ENCODE measurements at places on chromosomes 11 and 22. TPM values are rescaled to one million over a fixed set of nuclear protein-coding genes. Genes with fewer than 3 reads are reported as not detected.
A peak's percentile ranks its signal among the peaks of the same experiment; 100 is the strongest.

The GRM5 gene
- 9.2 TPM for total RNA-seq

- peaks cover 18% of the 10 kb centered on the region for H3K4me1 ChIP-seq
- H3K36me3 ChIP-seq = peaks cover 11% of the 10 kb centered on the region
- H3K4me3 ChIP-seq = no peak overlapping the region
- H3K27me3 ChIP-seq = no peaks in the 10 kb centered on the region
- no peak overlapping the region for H3K27ac ChIP-seq
- DNase-seq = no peak
These were observed 15.9 kb upstream of the LRP5 start for GRCh38 chr11:68296344-68297051.

DNA sequence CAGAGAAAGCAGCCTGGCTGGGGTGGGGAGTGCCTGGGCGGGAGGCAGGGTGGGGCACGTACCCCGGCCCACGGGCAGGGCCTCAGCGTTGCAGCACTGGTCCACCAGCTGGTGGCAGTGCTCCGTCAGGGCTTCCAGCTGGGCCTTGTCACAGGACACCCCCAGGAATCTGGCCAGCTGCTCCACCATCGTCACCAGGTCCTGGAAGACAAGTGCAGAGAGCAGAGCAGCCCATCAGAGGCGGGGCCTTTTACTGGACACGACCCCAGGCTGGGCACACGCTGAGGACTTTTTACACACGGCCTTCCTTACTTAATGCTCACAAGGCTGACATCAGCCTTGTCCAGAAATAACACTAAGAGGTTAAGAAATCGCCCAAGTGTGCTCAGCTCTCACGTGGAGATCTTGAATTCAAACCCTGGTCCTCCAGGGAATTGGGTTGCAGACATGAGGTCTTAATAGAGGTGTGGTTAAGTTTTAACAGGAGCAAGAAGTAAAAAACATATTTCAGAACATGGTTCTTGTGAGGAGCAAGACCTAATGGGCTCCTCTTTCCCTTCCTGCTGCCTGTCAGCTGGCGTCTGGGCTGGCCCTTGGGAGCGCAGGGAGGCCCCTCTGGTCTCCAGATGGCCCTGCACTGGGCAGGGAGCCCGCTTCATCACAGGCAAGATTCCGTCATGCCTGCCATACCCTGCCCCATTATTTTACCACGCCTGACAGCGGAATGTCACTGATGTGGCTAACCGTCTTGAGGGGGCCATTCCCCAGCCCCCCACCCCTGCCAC is 17.1 kb upstream of the EFCAB6 start:
- no peaks in the 10 kb centered on the region for H3K4me1 ChIP-seq
- DNase-seq = no peak
- no peaks in the 10 kb centered on the region for H3K27me3 ChIP-seq
- no peak overlapping the region for H3K27ac ChIP-seq
- no peak overlapping the region for H3K4me3 ChIP-seq
- H3K36me3 ChIP-seq = no peaks in the 10 kb centered on the region

- no peaks in the 10 kb centered on the region for H3K36me3 ChIP-seq
- no peak within 1 kb of the TSS for H3K4me3 ChIP-seq
- no peak for DNase-seq
- no peaks in the 10 kb centered on the region for H3K27me3 ChIP-seq
These were observed at the start of gene CCDC89 for GRCh38 chr11:85685820-85686459. Gene CCDC89, minus strand, starts transcription at chr11:85686195. Its CDS starts 65 bp downstream, at chr11:85686130.

DNA sequence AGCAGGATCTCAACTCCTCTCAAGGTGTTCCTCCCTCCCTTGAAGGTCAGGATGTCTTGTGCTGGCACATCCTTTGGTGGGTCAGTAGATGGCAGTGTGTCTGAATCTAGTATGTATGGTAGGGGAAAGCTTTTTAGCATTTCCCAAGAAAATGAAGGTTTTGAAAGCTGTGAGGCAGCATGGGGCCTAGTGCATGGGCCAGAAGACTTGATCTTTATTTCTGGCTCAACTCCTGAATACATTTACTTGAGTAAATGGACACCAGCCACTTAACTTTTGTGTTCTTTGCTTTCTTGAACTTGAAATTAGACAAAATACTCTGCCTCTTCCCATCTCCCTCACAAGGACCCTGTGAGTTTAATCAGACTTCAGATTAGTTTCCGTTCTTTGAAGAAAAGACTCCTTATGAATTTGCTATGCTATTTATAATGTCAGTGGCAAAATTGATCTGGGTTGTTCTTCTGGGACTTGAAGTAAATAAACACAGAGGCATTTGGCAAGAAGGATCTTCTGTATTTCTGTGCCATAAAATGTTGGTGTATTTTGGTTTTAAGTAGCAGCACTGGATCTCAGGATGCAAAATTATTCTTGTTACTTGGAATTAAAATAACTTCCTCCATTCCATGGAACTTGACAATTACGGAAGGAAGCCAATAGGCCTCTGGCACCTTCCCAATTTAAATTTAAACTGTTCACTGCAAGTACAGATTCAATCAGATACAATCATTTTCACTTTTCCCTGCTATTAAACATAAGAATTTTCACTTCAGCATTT is 288.8 kb downstream of the CASP12 start:
- no peak overlapping the region for H3K27ac ChIP-seq
- peak; percentile 25 for DNase-seq
- H3K4me3 ChIP-seq = no peak overlapping the region
- no peaks in the 10 kb centered on the region for H3K4me1 ChIP-seq

DNA sequence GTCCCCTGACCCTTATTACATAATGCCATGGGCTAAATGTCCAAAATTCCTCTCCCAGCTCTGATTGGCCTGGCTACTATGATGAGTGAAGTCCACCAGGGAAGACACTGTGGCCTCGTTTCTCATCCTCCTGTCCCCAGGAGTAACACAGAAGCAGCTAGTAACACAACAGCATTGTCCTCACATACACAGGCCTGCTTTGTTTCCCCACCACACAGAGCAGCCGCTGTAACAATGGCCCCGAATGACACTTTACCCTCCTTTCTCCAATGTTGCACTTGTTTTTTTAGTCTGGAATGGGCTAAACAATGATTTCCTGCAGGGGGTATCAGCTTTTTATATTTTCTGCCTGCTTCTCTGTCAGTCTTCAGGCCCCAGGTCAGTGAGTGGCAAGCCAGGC is at the start of gene PRR5L:
PRR5L (plus strand) TSS at position 363 of the 400 bp plus-strand sequence. CDS start 104,834 bp downstream, outside the sequence.
- no peaks in the 10 kb centered on the region for H3K4me1 ChIP-seq
- no peaks in the 10 kb centered on the region for H3K36me3 ChIP-seq
- no peak within 1 kb of the TSS for H3K4me3 ChIP-seq

DNA sequence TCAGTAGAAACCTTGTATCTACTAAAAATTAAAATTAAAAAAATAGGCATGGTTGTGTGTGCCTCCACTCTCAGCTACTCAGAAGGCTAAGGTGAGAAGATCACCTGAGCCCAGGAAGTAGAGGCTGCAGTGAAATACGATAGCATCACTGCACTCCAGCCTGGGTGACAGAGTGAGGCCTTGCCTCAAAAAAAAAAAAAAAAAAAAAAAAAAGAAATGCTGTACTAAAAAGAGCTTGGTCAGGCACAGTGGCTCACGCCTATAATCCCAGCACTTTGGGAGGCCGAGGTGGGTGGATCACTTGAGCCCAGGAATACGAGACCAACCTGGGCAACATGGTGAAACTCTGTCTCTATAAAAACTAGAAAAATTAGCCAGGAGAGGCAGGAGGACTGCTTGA is 36.5 kb downstream of the SBF2 start:
- peaks cover 8% of the 10 kb centered on the region for H3K4me1 ChIP-seq
- H3K27ac ChIP-seq = no peak overlapping the region
- no peak for DNase-seq

GRCh38 chr11:58564231-58564630 is 11.4 kb downstream of the LPXN start:
- DNase-seq = no peak
- H3K27me3 ChIP-seq = no peaks in the 10 kb centered on the region
- H3K27ac ChIP-seq = no peak overlapping the region
- H3K4me1 ChIP-seq = peaks cover 31% of the 10 kb centered on the region
- H3K36me3 ChIP-seq = no peaks in the 10 kb centered on the region

Data from Calu3 (cell line).